Lung (tissue), 17 donors: ENCODE measurements at places on chromosomes 3 and 15. TPM values are rescaled to one million over a fixed set of nuclear protein-coding genes. Genes with fewer than 3 reads are reported as not detected.

TGM5 gene
- not detected for total RNA-seq

ARGFX gene
- total RNA-seq, result not detected

GOLGA6A gene
- total RNA-seq, result 0.14 TPM

HTR3E gene
- not detected for total RNA-seq

CPNE9 gene
- 0.34 TPM for total RNA-seq

XCR1 gene
- 0.18 TPM for total RNA-seq

DNA sequence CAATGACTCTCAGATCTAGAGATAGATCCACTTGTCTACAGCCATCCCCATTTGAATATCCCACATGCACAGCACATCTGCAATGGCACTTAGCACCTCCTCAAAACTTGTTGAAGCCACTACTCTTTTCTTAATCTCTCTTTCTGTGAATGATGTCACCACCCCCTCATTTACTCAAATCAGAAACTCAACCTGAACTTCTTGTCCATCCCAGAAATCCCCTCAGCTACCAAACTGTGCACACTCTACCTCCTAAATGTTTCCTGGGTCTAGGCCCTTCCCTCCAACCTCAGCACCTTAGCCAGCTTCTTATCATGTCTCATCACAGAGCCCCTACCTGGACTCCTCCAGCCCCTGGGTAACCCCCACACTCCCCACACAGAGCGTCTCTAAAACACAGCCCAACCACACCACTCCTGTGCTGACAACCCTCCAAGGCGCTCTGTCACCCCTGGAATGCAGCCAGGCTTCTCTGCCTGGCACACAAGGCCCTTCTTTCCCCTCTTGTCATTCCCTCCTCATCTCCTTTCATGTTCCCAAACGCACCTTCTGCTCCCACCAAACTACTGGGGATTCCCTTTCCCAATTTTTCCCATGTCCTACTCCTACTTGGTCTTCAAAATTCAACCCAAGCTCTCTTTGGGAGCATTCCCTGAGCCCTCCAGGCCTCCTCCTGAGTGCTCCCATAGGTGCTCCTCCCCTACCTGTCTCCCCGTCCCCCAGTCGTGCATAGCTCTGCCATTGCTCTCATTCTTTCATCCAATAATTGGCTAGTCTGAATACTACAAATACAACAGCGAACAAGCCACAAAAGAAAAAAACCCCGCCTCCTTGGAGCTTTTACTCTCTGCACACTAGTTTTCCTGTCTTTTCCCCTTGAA is 39.8 kb upstream of the ZBTB38 start:
- no peak for DNase-seq

GRCh38 chr15:35445891-35446290 is 100.1 kb downstream of the DPH6 start:
- DNase-seq, result no peak

DNA sequence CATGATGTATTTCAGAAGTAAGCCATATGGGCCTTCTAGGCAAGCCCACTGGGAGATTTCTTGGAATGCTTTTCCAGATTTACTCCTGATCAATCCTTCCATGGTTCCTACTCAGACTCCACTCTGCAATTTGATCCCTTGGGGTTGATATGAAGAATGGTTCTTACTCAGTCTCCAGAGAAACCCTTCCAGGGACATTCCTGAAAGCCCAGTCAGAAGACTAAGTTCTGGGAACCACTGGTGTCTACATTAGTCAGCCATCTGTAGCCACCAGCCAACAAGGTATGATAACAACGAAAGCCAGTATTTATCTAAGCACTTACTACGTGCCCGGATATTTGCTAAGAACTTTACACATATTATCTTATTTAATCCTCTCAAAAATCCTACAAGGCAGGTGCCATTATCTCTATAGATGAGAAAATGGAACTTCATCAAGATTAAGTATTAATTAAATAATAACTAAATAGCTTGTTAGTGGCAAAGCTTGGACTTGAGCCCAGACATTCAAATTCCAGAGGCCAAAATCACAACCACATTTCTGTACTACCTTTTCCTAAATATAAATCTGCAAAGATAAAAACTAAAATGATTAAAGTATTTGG is 32.7 kb downstream of the ZNF385D start:
- no peak for DNase-seq

- DNase-seq, result no peak
These were observed 114.8 kb downstream of the WDR76 start for GRCh38 chr15:43941555-43941954.

DNA sequence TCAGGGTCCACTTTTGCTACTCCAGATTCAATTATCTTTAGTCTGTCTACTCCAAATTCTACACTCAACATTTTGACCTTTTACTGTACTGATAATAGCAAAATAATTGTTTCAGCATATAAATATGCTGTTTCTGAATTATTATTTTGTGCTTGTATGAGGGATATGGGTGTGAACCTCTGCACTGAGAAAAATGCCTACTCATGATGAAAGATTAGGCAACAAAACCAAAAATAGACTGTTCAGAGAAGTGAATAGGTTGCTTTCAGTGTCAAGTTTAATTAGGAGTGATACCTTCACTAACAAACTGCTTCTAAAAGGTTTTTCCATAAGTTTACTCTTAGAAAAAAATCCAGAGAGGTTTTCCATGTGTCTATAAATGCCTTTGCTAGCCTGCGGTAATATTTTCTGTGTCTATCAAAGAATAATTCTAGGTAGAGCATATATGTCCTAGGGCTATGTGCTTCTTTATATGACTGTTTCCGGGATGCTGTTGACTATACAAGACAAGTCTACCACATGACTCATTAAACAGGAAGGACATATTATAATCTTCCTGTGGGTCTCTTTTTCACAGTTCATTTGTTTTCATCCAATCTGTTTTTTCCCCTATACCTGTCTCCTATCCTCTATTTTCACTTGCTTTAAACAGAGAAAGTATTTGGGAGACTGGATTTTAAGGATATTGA is 218.5 kb upstream of the TTC14 start:
- no peak for DNase-seq

DNA sequence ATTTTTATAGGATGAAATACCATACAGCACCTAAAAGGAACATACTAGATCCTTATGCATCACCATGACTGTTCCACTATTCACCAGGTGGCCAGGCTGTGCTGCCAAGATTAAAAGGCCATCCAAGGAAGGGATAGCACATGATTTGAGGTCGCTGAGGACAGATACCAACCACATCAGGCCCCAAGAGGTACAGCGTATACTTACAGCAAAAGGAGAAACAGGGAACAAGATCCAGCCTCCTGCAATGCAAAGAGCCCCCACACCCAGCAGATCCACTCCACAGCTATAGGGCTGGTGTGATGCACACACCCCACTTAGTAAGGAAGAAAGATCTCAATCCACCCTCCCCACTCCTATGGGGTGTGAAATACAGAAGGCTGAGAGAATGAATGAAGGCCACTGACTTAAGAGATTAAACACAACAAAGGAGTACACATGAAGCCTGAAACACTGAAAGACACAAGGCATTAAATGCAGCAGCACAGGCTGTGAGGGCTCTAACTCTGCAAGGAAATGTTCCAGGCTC is 32.0 kb upstream of the ZNF445 start:
- no peak for DNase-seq

- DNase-seq, result no peak
These were observed 116.4 kb upstream of the ARHGEF3 start for GRCh38 chr3:56918111-56918568.

DNA sequence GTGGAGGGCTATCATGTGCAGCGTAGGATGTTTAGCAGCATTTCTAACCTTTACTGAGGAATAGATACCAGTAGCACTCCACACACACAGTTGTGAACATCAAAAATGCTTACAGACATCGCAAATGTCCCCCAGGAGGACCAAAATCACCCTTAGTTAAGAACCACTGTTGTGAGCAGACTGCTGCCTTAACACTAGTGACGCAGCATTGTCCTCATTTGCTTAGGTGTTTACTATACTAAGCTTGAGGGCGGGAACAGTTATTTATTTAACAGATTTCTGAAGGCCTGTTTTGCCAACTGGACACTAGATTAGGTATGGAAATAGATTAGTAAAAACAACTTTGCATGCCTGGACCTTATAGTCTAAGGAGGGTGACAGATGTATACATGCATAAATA is 2.3 kb downstream of the PPP2R3A start:
- no peak for DNase-seq
